T-helper 22 cell (primary cell): ENCODE measurements at places on chromosomes 12 and 14.

DNA sequence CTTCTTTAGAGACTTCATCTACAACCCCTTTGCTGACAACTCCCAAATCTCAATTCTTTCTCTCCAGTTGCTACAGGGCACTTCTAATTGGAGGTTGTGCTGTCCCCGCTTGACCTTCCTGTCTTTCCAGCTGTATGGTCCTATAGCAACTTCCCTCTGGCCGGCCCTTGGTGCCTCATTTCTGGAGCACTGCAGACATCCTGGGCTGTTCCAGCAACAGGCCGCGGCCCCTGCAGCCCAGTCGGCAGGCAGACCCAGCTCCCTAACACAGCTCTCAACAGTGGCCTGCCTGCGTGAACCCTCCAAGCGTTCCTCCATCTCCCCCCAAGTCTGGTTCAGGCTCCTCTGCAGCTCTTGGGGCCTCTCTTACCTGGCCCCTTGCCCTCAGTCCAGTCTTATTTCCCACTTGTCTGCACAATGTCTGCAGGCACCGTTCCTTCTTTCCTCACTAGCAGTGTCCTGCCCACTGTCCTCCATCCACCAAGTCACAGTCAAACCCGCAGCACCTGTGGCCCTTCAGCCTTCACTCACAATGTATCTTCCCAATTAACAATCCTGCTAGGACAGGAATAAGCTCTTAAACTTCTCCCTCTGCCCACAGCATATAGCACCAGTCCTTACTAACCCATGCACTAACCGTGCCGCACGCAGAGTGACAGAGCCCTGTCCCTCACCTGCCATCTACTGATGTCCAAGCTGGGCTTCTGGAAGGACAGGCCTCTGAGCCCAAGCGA lies 1.6 kb upstream of the EML1 start:
- no peak for DNase-seq

DNA sequence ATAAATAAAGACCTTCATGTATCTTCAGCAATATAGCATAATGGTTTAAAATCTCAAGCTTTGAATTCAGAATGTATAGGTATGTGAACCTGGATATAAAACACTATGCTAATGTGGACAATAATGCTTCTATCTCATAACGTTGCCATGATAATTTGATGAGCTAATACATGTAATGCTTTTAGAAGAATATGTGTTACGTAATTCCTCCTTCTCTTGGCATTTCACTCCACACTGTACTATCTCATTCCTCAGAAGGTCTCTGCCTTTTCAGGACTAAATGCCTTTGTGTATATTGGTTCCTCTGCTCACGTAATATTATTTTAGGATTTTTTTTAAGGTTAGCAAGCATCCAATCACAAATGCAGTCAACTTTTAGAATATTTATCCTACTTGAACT lies 86.5 kb downstream of the FOXA1 start:
- no peak for DNase-seq

DNA sequence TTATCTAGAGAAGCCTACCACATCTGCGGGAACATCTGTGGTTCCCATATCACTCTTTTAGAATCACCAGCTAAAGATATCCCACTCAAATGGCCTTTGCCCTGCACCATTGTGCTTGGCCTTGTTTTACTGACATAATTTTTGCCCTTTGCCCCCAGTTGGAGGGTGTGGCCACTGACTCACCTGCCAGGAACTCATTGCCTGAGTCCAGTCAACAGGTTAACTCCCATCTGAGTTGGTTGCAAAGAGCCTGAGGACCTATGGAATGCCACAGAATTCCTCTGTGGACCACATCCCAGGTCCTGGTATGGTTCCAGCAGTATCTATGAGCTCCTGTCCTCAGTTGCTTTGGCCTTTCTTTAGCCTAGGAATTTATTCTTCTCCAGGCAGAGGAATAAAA lies 55.7 kb upstream of the PTGR2 start:
- DNase-seq = no peak

DNA sequence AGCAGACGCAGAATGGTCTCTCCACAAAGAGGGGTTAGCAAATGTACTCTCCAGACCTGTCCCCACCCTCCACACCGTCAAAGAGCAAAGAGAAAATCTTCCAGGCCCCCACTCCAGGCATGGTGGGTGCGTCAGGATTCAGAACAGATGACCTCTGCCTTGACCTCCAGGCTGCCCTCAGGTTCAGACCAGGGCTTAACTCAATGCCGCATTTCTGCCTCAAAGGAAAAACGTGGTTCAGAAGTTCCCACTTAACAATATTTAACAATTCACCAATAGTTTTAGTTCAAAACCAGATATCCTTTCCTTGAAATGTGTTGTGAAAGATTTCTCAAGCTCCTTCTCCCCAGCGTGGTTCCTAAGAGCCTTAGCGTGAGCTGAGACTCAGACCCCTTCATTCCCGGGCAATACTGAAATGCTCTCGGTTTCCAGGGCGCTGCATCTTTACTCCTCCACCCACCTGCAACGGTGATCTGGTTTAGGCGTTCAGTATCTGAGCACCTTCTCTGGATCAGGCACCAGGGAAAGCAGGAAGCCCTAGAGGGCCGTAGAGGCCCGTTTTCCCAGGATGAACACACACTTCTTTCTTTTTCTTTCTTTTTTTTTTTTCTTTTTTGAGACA lies 22.9 kb downstream of the HSP90AA1 start:
- no peak for DNase-seq

DNA sequence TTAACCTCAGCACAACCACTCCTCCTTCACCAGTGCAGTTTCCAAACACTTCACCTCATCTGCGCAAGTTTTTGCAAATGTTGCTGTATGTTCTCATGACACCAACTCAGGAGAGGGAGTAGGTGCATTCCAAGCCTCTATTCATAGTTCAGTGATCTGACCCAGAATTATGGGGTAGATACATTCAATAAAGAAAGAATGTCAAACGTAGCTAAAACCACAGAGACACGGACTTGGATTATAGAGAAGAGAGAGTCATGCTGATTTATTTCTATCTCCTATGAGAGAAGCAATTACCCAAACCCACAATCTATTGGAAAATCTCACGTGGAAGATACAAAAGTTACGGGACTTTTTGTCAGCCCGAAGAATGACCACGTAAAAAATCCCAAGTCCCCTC lies 1006.0 kb upstream of the TMEM132C start:
- DNase-seq = no peak

DNA sequence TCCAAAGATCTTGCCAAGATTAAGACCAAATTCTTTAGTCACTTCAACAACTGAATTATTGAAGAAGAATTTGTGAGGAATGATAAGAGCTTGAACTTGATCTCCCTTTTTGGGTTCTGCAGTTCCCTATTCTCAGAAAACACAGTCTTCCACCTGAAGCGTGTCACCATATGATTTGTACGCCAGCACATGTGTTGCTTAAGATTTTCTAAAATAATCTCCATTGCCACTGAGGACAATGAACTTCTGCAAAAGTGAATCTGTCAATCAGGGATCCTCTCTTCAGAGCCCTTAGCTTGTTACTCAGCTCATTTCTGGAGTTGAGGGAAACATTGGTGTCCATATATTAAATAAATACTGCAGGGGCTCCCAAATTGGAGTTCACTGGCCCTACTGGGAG lies 4.2 kb upstream of the SPIC start:
- no peak for DNase-seq

- DNase-seq = no peak
These were observed 89.0 kb downstream of the POLR3B start for GRCh38 chr12:106446419-106447092.

- DNase-seq = no peak
These were observed 111.8 kb downstream of the PRIMA1 start for GRCh38 chr14:93676416-93676958.

GRCh38 chr12:49887536-49888401 lies 15.9 kb downstream of the FAIM2 start:
- DNase-seq = no peak

- no peak for DNase-seq
These were observed 153.5 kb upstream of the FUT8 start for GRCh38 chr14:65259000-65259399.

- peak; percentile 64 for DNase-seq
These were observed 16.0 kb upstream of the ENDOU start for GRCh38 chr12:47741340-47741703.

- DNase-seq = no peak
These were observed 33.7 kb downstream of the FLVCR2 start for GRCh38 chr14:75612157-75612556.
